ENCODE measurements at places on chromosomes 16 and 17. TPM values are rescaled to one million over a fixed set of nuclear protein-coding genes. Genes with fewer than 3 reads are reported as not detected.

SMIM22 gene
- total RNA-seq, result not detected

ZNF768 gene
- total RNA-seq, result 5.6 TPM

MYH1 gene
- total RNA-seq, result not detected

PRR35 gene
- not detected for total RNA-seq

TBC1D3K gene
- not detected for total RNA-seq

KRTAP3-3 gene
- total RNA-seq, result not detected

TP53TG3C gene
- not detected for total RNA-seq

SDR42E2 gene
- total RNA-seq, result 1.9 TPM

GUCY2D gene
- not detected for total RNA-seq

SSTR5 gene
- total RNA-seq, result not detected

ZNF785 gene
- total RNA-seq, result 10.4 TPM

CCDC40 gene
- total RNA-seq, result 0.95 TPM

PARD6A gene
- 3.1 TPM for total RNA-seq

NTN3 gene
- not detected for total RNA-seq

EFCAB5 gene
- total RNA-seq, result 0.56 TPM

KRTAP16-1 gene
- total RNA-seq, result 0.23 TPM

GP2 gene
- total RNA-seq, result not detected

OR4D1 gene
- 1.2 TPM for total RNA-seq

GPR142 gene
- not detected for total RNA-seq

MPV17L gene
- not detected for total RNA-seq

PPP1R27 gene
- not detected for total RNA-seq

CCDC200 gene
- total RNA-seq, result 0.64 TPM

RNF112 gene
- total RNA-seq, result 5.0 TPM

NPIPB2 gene
- 19.6 TPM for total RNA-seq

WSCD1 gene
- 0.47 TPM for total RNA-seq

GDPD3 gene
- total RNA-seq, result 9.1 TPM

ST6GALNAC2 gene
- not detected for total RNA-seq

C16orf89 gene
- total RNA-seq, result not detected

ZNF598 gene
- 58.2 TPM for total RNA-seq

CCDC154 gene
- total RNA-seq, result 0.88 TPM

All from natural killer cell (primary cell).